Fibroblast of the conjunctiva (primary cell): ENCODE measurements at places on chromosomes 1 and 21.
A peak's percentile ranks its signal among the peaks of the same experiment; 100 is the strongest.

- DNase-seq: no peak
Measured at GRCh38 chr1:60222360-60223115, 149.0 kb upstream of the C1orf87 start.

DNA sequence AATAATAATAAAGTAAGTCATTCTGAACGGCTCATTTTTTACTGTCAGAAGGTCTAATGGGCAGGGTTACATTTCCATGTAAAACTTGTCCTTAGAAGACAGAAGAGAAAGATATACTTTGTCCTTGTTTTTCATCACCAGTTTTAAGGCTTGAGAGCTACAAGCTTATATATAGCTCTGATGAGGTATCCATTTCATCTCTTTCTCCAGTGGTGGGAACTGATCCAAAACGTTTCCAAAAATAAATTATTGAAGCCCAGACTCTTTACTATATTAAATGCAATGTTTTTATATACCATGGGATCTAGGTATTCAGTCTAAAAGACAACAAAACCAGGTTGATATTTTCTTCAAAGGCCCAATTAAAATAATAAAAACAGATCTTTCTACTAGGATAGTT lies 8.7 kb downstream of the B3GALNT2 start:
- no peak for DNase-seq

- no peak for DNase-seq
Measured at GRCh38 chr1:182677397-182678098, 6.8 kb downstream of the RGS8 start.

- no peak for DNase-seq
Measured at GRCh38 chr1:221706876-221707582, 34.9 kb downstream of the DUSP10 start.

DNA sequence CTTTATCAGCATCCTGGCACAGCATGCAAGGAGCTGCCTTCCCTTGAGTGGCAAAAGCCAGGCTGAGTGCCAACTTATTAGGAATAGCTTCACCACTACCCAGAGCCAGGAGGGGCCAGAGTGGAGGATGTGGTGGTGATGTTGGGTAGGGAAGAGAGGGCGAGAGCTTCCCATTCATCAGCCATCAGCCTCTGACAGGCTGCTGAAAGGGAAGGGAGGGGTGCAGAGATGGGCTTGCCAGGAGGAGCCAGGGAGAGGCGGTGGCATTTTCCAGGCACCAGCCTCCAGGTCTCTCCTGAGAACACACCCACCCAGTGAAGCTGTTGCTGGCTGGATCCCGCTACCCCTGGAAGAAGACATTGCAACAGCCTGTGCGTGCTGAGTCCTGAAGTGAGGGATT lies 168.5 kb downstream of the ACTL8 start:
- DNase-seq: no peak

- DNase-seq: no peak
Measured at GRCh38 chr1:53112271-53112774, 30.1 kb downstream of the SLC1A7 start.

GRCh38 chr1:9843576-9843945 lies 19.8 kb upstream of the CLSTN1 start:
- DNase-seq: no peak

DNA sequence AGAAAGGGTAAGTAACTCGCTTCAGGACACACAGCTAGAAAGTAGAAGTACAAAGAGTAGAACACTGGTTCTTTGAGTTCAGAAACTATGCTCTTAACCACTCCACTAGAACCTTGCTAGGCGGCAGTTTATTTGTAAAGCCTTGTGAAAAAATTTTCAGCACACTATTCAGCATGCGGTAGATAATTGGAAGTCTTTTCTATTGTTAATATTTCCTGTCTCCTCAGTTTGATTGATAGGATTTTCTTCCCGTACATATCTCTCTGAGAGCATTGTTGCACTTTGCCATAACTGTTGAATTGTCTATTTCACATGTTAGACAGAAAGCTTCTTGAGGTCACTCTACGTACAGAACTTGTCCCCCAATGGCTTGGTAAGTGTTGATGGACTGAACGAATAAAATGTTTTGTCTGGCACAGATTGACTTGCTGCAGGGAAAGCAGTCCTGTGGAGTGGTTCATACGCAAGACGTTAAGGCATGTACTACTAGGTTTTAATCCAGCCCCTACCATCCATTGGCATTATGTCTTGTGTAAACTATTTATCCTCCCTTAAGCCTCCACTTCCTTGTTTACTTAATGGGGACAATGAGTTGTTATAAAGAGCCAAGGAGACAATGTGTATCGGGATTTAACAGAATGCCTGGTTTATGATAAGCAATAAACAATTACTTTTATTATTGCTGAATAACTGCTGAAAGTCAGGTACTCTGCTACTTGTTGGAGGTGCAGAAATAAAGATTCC lies 35.8 kb downstream of the C1orf21 start:
- no peak for DNase-seq

GRCh38 chr1:91799159-91799558 lies 86.8 kb downstream of the TGFBR3 start:
- no peak for DNase-seq

DNA sequence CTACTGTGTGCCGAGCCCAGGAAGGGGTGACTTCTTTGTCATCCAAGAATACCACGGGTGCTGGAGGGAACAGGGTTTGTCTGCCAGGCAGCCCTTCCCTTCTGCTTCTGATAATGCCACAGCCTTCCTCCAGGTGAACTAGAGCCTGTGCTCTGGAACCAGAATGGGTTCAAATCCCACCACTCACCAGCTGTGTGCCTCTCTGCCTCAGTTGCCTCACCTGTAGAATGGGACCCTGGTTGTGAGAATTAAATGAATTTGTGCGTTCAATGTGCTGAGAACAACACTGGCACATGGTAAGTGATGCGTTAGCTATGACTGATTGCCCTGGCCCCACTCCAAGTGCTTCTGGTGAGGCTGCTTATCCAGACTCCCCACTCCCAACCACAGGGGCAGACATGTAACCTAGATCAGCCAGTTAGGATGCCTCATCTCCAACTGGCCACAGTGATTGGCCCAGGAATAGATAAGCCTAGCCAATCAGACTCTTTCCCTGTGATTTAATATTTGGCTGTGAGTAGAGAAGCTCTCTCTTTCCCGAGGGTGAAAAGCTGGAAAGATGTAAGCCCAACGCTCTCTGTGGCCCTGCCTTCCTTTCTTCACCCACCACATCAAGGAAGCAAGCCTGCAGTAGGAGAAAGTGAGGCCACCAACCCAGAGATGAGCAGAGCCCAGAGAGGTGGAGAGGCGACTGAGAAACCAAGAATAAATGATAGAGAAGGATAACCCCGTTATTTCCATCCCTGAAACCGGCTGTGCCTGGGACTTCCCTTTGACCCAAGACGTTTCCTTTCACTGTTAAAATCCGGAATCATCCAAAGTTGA lies 20.8 kb upstream of the LAPTM5 start:
- peak; percentile 55 for DNase-seq

- DNase-seq: no peak
Measured at GRCh38 chr1:86205741-86206140, 49.2 kb upstream of the COL24A1 start.

GRCh38 chr1:109891930-109892329 lies 18.7 kb upstream of the CSF1 start:
- DNase-seq: no peak

DNA sequence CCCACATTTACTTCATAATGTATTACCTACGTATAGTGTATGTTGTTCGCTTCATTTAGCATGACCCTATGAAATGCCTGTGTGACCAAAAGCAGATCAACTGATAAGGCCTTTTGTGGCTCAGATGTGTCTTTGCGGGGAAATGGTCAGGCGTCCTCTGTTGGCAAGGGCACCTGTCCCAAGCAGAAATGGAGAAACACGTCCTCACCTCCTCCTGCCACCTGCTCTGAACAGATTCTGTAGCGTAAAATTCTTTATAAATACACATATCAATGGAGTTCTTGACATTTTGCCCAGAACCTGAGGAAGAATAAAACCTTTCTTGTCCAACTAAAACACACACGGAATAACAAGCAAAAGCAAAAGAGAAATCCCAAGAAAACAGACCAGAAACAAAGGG lies 417.9 kb downstream of the KIF26B start:
- DNase-seq: no peak

- DNase-seq: no peak
Measured at GRCh38 chr1:31515056-31515775, 61.1 kb upstream of the TINAGL1 start.

DNA sequence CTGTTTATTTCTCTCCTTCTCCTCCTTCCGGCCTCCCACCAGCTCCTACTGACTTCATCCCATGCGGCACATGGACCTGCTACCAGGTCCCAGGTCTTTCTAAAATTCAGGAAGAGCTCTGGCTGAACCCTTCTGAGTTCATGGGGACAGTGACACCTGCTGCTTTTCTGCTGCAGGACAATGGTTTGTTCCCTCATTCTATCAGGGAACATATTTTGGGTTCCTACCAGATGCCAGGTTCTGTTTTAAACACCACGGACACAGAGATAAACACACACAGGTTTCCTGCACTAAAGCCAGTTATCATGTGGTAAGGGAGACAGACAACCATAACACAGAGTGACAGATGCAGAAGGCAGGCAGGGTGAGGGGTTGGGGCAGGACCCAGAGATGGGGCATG lies 114.0 kb upstream of the RAB4A start:
- DNase-seq: no peak

DNA sequence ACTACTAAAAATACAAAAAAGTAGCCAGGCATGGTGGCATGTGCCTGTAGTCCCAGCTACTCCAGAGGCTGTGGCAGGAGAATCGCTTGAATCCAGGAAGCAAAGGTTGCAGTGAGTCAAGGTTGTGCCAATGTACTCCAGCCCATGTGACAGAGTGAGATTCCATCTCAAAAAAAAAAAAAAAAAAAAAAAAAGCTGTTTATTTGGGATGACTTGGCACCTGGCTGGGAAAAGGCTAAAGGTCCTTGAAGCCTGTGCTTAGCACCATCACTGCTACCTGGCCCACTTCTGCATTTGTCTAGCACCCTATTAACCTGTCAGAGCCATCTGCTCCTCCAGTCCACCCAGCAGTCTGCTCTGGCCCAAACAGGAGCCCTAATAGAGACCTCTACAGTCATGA lies 25.0 kb downstream of the PRDX6 start:
- no peak for DNase-seq

GRCh38 chr1:113192242-113192641 lies 119.2 kb downstream of the LRIG2 start:
- DNase-seq: no peak

DNA sequence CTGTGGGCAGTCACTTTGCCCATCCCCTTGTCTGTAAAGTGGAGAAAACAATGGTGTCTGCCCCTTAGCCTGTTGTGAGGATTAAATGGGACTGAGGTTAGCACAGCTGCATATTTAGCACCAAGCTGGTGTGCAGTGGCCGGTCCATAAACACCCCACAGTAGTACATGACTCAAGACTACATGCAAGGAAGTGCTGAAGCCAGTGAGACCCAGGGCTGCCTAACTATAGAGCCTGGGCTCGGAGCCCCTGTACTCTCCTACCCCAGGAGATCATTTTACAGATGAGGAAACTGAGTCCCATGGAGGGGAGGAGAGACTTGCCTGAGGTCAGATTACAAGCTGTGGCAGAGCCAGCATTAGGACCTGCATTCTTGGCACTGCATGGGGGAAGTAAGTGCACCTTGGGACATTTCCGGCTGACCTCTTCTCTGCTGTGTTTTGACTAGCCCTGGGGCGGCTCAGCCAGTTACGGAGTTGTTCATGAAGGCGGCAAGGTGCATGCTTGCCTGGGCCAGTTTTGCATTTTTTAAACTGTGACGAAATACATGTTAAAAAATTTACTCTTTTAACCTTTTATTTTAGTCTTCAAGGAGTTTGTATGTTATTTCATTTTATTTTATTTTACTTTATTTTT lies 3.2 kb downstream of the SERINC2 start:
- DNase-seq: no peak

DNA sequence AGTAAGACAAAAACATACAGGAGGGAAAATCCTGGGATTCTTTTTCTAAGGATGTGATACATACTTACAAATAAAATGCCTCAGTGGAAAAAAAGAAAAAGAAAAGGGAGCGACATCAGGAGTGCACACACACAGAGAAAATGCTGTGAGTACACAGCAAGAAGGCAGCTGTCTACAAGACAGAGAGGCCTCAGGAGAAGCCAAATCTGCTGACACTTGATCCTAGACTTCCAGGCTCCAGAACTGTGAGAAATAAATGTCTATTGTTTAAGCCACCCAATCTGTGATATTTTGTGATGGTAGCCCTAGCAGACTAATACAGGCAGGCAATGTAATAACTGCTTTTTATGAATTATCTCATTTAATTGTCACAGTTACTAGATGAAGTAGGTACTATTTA lies 17.0 kb upstream of the TRIM45 start:
- DNase-seq: no peak

DNA sequence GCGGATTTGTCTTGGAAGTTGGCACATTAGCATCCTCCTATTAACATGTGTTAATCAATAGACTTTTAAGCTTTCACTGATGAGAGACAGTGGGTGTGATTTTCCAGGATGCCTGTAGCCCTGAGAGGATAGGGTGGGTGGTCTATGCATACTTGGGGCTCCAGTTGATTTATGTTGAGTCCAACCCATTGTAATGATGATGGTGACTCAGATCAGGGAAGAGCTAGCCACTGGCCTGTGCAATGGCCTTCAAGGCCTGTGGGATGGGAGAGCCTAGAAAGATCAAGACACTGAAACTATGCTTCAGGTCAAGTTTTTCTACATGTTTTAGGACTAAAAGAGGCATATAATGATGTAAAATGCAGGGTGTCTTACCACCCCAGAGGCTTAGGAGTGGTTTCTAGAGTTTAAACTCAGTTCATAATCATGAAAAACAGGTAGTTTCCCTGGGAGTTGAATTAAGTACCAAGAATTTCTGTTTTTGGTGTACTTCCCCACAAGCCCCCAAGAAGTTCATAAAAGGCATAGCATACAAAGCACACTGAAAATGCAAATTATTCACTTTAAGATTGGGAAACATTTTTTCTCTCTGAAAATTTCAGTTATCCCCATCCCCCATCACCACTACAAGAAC lies 19.9 kb downstream of the BEND5 start:
- DNase-seq: no peak

- DNase-seq: no peak
Measured at GRCh38 chr1:94876362-94876761, 50.5 kb downstream of the CNN3 start.

DNA sequence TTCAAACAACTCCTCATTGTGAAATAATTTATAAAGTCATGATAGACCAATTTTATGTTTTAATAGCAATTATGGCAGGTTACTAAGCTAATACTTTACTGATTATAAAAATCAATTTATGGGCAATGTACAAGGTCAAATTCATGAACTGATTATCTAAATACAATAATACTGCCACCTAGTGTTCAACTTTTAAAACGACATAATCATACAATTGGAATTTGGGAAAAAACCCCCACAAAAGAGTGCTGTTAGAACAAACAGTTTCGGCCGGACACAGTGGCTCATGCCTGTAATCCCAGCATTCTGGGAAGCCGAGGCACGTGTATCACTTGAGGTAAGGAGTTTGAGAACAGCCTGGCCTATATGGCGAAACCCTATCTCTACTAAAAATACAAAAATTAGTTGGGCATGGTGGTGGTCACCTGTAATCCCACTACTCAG lies 14.0 kb downstream of the GTF2B start:
- DNase-seq: no peak

DNA sequence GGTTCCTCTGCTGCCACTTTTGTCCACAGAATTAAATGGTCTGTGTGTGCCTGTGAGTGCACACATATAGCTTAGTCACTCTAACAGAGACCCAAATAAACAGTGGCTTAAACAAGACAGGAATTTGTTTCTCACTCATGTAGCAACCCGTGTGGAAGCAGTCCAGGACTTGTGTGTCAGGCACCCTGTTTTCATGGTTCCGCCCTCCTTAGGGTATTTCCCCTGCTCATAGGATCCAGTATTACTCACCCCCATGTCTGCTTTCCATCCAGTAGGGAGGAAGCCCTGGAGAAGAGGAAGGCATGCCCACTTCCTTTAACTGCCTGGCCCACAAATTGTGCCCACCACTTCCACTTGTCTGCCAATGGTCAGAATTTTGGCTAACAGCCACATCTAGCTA lies 41.3 kb upstream of the TACSTD2 start:
- peak; percentile 91 for DNase-seq
